Left forelimb (tissue), 1 donor: ENCODE measurements at places on chromosomes 6 and 20.

DNA sequence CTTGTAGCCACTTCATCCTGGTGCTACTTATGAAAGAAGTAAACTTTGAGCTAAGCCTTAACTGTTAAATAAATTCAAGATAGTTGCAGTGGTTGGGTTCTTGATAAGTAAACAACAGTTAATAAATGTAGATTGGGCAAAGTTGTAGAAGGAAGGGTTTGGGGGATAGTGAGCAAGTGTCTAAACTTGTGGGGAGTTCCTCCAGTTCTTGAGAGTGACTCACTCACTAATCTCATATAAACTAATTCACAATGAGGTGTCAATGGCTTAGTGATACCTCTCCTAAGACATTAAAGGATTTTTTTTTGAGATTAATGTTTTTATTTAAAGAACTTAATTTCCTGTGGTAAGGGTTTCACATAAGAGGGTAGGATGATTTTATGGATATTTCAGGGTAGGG lies 507.4 kb downstream of the BMP2 start:
- DNase-seq = no peak

DNA sequence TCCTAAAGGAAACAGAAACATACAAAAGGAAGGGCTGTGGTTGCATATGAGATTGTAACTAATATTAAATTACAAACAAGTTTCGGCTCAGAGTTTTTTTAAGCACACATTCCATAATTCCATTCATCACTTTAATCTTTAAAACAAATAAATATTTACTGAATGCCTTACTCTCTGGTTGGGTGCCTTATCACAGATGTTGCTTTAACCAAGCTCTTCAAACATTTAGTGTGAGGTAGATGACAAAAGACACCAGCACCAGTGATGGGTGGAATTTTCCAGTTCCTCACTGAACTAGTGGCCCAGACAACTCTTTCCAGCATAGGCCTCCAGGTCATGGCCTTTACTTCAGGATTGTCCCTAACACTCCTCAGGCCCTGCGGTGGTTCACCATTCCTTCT lies 58.7 kb downstream of the ARHGAP18 start:
- DNase-seq = no peak

DNA sequence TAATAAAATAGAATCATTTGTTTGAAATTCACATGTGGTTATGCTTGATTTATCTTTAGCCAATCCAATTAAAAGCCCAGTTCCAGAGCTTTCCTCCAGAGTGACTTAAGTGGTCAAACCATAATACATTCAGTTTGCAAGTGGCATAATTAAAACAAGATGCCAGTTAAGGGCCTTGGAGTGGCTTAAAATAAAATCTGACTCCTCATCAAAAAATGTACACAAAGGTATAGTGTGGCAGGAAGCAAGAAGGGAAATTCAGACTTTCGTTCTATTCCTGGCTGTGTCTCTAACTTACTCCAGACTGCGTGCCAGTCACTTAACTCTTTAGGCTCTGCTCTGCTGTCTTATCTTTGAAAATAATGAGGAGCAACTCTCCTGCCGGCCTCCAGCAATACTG lies 251.3 kb upstream of the PRND start:
- no peak for DNase-seq

- DNase-seq = no peak
These were observed 520.4 kb downstream of the FRK start for GRCh38 chr6:115540077-115540869.

- no peak for DNase-seq
These were observed 161.2 kb downstream of the KLHL32 start for GRCh38 chr6:97085772-97086171.

DNA sequence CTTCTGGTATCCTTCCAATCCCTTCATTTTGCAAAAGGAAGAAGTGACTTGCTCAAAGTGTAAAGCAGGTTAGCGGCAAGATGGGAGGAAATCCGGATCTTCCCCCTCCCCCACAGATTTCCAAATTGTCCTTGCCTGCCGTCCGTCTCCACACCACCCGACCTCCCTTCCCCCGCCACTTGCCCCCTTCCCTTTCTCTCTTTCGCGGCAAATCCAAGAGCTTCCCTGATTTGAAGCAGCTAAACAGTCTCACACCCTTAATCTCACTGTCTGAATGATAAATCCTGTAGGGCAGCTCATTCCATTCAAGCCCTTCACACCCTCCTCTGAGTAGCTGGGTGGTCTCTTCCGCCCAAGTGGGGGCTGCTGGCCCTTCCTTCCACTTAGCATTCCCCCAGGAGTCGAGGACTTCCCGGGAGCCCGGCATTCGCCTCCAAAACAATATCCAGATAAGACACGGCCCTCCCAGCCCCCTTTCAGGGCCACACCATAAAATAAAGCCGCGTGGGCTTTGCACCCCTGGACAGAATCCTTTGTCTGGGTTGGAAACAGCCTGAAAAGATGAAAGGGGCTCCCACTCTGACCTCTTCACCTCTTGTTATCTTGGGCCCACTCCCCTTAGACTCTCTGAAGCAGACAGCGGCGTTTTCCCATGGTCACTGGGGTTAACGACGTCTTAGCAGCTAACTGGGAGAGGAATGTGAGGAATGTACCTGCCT lies 44.0 kb upstream of the PIM1 start:
- DNase-seq = no peak

GRCh38 chr20:10763112-10763511 lies 89.3 kb upstream of the JAG1 start:
- DNase-seq = no peak

GRCh38 chr20:19885939-19886660 lies 128.0 kb downstream of the RIN2 start:
- peak; percentile 67 for DNase-seq

GRCh38 chr6:79413562-79414002 lies 123.6 kb downstream of the LCA5 start:
- no peak for DNase-seq

DNA sequence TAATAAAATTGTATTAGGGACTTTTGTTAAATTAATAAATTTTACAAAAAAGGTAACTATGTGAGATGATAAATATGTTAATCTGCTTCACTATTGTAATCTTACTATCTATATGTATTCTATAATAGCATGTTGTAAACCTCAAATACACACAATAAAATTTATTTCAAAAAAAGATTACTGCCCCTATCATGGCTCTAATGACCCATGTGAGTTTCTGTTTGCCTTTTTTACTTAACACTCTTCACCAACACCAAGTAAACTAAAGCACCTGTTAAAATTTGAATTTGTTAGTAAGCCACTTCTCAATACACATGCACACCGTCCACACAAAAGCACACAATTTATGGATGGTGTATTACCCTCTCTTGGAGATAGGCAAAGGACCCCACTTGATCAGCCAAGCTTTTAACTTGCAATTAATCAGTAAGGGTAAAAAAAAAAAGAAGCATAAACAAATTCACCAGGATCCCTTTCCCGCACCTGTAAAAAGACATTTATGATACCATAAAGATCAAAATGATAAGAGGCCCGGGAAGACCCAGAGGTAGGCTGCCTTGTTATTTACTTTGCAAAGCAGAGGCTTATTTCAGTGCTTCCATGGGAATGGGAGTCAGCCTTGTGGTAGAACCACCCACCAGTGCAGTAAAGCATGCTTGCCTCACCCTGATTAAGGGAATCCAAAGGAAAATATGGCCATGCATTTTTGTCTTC lies 28.6 kb upstream of the PKHD1 start:
- no peak for DNase-seq

DNA sequence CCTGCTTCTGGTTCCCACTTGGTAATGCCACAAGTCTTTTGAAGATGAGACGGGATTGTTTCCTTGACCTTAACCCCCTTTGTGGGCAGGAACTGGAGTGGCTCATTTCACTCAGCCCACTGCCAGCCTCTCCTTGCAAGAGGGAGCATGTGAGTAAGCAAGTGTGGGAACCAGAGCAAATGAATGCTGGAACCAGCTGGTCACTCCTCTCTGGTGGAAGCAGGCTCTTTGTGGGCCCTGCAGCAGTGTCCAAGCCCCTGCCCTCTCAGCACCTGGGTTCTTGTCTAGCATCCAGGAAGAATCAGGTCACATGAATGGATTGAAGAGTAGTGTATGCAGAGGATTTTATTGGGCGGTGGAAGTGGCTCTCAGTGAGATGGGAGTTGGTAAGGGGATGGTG lies 944.5 kb downstream of the QKI start:
- DNase-seq = no peak

GRCh38 chr6:169233181-169233580 lies 20.5 kb downstream of the THBS2 start:
- peak; percentile 54 for DNase-seq

DNA sequence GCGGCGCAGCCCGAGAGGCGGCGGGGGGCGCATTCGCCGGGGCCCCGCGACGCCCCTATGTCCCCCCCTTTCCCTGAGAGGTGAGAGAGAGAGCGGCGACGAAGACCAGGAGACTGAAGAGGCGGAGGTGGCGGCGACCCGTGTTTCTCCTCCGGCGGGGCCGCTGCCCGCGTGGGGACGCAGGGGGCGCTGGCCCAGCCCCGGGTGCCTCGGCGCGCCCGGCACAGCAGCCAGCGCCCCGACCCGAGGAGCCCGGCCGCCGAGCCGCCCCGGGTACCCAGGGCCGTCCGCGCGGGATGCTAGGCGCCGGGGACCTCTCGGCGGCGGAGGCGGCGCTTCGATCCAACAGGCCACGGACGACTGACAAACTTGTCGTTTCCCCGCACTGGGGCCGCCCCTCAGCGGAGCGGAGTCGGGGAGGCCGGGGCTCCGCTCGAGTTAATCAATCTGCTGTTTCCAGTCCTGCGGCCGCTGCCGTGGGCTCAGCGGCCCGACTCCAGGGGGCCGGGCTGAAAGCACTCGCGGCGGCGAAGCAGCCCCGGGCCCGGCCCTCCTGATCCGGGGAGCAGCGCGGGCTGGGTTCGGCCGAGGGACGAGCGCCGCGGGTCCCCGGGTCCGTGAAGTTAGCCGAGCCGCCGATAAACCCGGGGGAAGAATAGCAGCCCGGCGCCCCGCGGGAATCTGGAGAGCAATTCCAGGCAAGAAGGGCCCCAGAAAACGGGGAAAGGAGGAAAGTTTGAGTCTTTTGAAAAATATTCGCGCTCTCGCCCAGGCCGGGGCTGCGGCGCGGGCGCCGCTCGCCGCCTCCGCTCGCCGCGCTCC lies 631 bp downstream of the MDGA1 start:
- no peak for DNase-seq

GRCh38 chr6:71043902-71044301 lies 87.0 kb upstream of the B3GAT2 start:
- no peak for DNase-seq

GRCh38 chr6:48388044-48388443 lies 277.0 kb upstream of the PTCHD4 start:
- DNase-seq = no peak

- DNase-seq = no peak
These were observed 144.2 kb downstream of the MYO6 start for GRCh38 chr6:75893058-75893775.

DNA sequence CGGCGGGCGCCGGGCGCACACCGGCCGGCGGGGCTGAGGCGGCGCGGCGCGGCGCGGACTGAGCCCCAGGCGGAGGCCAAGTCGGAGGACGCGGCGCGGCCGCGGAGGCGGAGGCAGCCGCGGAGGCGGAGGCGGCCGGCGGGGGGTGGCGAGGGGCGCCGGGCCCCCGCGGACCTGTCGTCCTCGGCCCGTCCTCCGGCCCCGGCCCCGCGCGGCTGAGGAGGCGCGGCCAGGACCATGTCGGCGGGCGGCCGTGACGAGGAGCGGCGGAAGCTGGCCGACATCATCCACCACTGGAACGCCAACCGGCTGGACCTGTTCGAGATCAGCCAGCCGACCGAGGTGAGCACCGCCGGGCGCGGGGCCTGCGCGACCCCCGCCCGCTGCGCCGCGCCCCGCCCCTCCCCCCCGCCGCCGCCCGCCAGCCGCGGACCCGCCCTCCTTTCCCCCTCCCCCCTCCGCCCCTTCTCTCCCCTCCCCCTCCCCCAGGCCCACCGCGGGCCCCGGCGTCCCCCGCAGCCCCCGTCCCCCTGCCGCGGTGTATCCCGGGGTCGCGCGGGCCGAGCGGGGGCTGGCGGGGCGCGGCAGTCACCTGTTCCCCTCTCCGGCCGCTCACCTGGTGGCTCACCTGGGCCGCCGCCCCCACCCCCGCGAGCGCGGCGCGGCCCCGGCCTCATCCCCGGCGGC lies at the start of gene AFDN:
AFDN (plus strand) TSS at position 16 of the 687 bp plus-strand sequence; CDS start at position 238, 222 bp downstream.
- DNase-seq = no peak

DNA sequence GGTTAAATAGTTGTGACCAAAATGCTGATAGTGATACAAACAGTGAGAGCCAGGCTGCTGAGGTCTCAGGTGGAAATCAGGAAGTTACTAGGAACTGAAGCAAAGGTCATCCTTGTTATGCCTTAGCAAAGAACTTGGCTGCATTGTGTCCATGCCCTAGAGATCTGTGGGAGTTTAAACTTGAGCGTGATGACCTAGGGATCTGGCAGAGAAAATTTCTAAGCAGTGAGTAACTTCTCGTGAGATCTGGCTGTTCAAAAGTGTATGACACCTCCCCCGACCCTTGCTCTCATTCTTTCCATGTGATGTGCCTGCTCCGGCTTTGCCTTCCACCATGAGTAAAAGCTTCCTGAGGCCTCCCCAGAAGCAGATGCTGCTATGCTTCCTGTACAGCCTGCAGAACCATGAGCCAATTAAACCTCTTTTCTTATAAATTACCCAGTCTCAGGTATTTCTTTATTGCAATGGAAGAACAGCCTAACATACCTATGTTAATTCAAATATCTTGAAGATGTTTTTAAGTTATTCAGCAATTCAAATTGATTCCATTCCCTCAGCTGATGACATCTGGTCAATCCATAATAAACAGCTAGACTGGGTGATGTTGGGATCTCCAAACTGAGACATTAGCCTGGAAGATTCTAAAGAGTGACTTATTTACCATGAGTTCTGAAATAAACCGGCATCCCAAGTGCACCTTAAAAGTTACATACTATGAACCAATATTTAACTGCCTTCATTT lies 33.8 kb downstream of the KIF16B start:
- DNase-seq = no peak

DNA sequence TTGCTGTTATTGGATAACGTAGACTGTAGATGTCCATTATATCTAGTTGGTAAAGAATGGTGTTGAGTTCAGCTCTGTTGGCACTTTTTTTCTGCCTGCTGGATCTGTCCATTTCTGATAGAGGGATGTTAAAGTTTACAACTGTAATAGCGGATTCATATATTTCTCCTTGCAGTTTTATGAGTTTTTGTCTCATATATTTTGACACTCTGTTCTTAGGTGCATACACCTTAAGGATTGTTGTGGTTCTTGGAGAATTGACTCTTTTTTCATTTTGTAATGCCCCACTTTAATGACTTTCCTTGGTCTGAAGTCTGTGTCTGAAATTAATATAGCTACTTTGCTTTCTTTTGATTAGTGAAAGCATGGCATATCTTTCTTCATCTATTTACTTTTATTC lies 16.1 kb downstream of the STXBP5 start:
- DNase-seq = no peak

GRCh38 chr20:38194971-38195504 lies 30.0 kb upstream of the TGM2 start:
- DNase-seq = peak; percentile 58
